Glomerular endothelial cell (primary cell): ENCODE measurements at places on chromosomes 7 and 10. TPM values are rescaled to one million over a fixed set of nuclear protein-coding genes. Genes with fewer than 3 reads are reported as not detected.

DNA sequence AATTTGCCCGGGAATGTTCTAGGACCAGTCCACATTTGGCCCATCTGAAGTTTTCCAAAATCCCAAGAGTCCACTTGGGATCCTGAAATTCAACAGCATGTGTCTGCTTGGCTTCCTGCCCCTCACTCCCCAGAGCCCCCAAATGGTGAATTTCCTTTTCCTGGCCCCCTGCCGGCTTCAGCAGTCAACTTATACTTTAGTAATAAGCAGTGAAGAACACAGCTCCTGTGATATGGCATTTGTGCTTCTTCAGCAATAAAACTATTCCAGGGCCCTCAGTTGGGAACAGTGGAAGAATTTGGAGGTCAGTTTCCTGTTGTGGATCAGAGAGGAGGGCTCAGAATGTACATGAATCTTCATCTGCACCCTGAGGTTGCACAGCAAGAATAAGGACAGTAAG is 51.1 kb downstream of the PRF1 start:
- DNase-seq = no peak

DNA sequence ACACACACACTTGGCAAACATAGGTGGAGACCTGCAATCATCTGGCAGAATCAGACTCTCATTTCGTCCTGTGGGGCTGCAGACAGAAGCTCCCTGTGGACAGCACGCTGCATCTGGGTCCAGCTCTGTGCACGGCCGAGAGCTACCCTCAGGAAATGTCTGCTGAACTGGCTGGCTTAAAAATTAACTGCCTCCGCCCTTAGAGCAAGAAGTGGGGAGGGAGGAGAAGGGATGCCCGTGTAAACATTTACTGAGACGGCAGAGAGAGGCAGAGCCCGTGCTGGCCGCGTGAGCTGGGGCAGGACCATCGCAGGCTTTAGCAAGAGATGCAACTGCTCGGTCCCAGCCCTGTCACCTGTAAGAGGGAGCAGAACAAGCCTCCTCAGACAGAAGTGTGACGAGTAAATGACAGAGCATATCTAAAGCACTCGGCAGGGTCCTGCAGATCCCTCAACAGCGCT is 81.8 kb downstream of the TNS3 start:
- no peak for DNase-seq

DNA sequence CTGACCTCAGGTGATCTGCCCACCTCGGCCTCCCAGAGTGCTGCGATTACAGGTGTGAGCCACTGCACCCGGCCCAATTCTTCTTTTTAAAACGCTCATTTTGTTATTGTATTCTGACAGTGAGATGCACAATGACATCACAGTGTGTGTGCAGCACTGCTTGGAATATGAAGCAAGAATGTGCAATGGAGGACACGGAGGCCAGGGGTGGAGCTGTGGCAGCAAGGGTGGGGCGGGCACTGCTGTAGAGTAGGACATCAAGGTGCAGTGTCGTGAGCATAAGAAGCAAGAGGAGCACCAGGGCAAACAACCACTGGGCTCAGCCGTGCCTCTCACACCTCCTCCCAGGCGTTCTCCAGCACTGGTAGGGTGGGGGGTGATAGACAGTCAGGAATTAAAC is 26.8 kb upstream of the GRID1 start:
- DNase-seq = no peak

MICALL2 gene
- 37.4 and 64.9 TPM in 2 replicates for total RNA-seq

DEPP1 gene
- 156 and 628 TPM in 2 replicates for total RNA-seq
